ENCODE measurements at places on chromosomes 6 and 20. TPM values are rescaled to one million over a fixed set of nuclear protein-coding genes. Genes with fewer than 3 reads are reported as not detected.

Gene CDH22
- total RNA-seq = not detected

Gene SKIC2
- total RNA-seq = 101 TPM

DNA sequence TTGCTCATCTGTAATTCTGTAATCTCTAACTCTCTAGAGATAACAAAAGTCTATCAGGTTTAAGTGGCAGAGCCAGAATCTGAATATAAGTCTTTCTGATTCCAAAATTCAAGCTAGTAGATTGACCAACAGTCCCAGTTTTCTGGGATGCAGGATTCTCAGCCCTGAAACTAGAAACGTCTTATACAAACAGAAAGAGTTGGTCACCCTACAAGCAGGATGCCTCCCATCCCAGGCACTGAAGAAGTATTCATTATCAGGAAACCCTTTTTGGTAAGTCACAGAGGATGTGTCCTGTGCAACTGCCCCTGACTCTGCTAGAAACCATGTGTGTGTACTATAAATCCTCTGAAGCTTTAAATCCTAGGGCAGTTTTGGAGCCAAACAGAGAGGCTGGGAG is 135.0 kb downstream of the CARMIL1 start:
- H3K27me3 ChIP-seq = no peaks in the 10 kb centered on the region
- no peak overlapping the region for H3K4me3 ChIP-seq
- H3K36me3 ChIP-seq = no peaks in the 10 kb centered on the region
- no peak for DNase-seq

DNA sequence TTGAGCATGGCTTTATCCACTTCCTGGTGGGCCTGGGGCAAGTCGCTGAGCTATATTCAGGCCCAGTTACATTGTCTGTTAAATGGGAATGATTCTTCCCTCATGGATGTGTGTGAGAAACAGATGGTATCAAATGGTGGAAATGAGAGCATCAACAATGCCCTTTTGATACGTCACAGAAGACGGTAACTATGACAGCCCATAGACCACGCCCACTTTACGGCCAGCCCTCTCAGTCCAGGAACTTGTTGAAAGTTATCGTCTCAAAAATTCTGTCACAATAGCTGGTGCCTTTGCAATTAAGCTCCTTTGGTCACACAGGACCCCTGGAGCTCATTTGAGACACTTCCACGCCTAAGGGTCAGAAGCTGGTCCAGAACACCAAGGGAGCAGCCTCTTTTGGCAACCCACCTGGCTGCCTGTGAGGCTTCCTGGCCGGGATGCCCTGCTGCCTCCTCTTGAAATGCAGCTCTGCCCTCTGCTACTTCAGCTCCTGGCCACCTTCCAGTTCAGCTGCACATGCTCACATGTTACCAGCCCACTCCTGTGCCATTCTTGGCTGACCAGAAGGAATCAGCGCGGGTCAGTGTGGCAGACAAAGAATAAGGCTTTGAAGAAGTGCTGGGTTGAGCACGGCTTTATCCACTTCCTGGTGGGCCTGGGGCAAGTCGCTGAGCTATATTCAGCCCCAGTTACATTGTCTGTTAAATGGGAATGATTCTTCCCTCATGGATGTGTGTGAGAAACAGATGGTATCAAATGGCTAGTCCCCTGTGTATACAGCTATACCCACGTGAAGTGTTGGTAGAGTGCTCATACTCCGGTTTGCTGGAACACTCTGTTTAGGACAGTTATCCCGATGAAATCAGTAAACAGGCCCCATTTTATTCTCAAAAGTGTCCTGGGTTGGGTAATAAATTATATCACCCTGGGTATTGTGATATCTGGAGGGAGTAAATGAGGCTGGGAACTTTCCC is 199.2 kb upstream of the SUPT3H start:
- no peak overlapping the region for H3K27ac ChIP-seq
- H3K27me3 ChIP-seq = peaks cover 2% of the 10 kb centered on the region
- peaks cover 4% of the 10 kb centered on the region for H3K36me3 ChIP-seq
- peaks cover 22% of the 10 kb centered on the region for H3K4me1 ChIP-seq

DNA sequence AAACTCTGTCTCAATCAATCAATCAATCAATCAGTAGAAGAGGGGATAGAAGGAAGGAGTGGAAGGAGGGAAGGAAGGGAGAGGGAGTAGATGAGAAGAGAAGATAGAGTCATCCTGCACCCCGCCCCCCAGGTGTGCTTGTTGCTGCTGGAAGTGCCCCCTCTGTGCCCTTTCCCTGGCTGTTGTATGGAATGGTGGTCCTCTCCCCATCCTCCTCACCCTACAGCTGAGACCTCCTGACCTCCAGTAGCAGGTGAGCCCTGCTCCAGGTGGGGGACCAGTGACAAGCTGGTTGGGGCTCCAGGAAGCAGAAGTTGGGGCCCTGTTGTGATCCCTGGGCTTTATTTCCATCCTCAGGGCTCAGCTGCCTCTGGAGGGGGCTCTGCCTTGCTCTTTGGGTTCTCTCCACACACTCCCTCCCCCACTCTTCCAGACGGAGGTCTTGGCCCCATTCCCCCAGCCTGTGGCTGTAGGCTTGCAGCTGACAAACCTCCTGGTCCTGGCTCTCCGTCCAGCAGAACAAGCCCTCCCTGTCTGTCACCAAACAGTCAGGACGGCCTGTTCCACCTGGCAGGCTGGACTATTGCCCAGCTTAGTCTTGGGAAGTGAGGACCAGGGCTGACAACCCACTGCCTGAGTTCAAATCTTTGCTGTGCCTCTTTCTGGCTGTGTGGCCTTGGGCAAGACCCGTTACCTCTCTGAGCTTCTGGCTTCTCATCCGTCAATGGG is 26.0 kb upstream of the SCRT2 start:
- H3K27me3 ChIP-seq = peaks cover 3% of the 10 kb centered on the region
- H3K36me3 ChIP-seq = no peaks in the 10 kb centered on the region
- H3K4me1 ChIP-seq = no peaks in the 10 kb centered on the region
- H3K4me3 ChIP-seq = no peak overlapping the region

Measured in activated T-helper 1 cell treated with anti-CD3 and anti-CD28 coated beads, Interleukin-12 subunit alpha, Interleukin-12 subunit beta, Interleukin-2, Interleukin-4 antibody, amounts not matched to agents 30 ng/mL and 10 ng/mL and 1 ng/mL, durations not matched to agents 14 hours and 24 hours and 36 hours (primary cell).